ENCODE measurements at places on chromosomes 5 and 9.
A peak's percentile ranks its signal among the peaks of the same experiment; 100 is the strongest.

- peak; percentile 3 for DNase-seq
Observed at GRCh38 chr9:100720922-100721321, 143.0 kb downstream of the CAVIN4 start.

GRCh38 chr5:98721231-98721928 is 52.1 kb upstream of the RGMB start:
- peak; percentile 47 for DNase-seq

GRCh38 chr5:160919626-160920025 is 67.6 kb upstream of the ATP10B start:
- no peak for DNase-seq

DNA sequence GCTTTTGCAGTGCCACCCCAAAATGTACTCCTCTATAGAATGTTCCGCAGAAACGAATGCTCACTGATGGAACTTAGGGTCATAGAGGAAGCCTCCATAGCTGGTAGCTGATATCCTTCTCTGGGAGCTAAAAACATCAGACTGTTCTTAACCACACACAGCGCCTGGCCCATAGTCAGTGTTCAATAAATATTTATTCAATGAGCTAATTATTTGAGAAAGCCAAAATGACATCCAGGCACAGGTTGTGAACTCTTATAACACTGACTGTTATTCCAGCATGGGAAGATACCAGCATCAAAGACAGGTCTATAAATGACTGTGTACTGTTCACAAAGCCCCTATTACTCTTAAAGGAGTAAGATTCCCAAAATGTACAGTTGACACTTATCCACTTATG is 12.9 kb downstream of the GDF9 start:
- DNase-seq, result no peak

GRCh38 chr9:135506327-135507103 is 6.0 kb downstream of the MRPS2 start:
- no peak for DNase-seq

DNA sequence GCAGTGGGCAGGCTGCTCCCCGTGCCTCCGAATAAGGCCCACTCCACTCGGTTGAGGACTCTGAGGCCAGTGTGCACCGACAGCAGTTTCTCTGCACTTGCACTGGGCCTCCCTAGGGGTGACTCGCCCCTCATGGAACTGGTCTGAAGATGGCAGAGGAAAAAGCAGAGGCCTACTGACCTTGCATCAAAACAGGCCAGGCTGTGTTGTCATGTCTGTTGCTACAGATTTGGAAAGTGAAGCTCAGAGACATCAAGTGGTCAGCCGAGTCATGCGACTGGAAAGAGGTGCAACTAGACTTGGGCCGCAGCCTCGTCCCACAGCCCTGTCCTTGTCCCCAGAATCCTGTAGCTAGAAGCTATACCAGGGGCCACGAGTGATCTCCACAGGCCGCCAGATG is 78.3 kb downstream of the DCP2 start:
- DNase-seq, result no peak

GRCh38 chr5:88824892-88825583 is 57.9 kb downstream of the MEF2C start:
- DNase-seq, result peak; percentile 68

DNA sequence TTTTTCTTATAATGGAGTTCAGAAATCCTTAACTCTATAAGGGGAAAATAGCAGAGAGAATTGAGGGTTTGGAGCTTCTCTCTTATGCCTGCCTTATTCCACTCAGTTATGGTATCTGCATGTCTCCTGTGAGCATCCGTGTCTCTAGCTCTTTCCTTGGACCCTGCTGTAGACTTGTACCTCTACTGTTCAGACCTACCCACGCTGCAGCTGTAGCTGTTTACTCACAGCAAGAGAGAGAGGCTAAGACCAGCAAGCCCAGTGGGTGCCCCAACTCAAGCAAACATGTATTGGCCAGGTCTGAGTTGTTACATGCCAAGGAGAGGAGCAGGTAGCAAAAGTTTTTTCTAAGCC is 7.1 kb upstream of the PCSK1 start:
- no peak for DNase-seq

- DNase-seq, result peak; percentile 90
Observed at GRCh38 chr9:35116898-35117551, 1.4 kb upstream of the ATOSB start.

DNA sequence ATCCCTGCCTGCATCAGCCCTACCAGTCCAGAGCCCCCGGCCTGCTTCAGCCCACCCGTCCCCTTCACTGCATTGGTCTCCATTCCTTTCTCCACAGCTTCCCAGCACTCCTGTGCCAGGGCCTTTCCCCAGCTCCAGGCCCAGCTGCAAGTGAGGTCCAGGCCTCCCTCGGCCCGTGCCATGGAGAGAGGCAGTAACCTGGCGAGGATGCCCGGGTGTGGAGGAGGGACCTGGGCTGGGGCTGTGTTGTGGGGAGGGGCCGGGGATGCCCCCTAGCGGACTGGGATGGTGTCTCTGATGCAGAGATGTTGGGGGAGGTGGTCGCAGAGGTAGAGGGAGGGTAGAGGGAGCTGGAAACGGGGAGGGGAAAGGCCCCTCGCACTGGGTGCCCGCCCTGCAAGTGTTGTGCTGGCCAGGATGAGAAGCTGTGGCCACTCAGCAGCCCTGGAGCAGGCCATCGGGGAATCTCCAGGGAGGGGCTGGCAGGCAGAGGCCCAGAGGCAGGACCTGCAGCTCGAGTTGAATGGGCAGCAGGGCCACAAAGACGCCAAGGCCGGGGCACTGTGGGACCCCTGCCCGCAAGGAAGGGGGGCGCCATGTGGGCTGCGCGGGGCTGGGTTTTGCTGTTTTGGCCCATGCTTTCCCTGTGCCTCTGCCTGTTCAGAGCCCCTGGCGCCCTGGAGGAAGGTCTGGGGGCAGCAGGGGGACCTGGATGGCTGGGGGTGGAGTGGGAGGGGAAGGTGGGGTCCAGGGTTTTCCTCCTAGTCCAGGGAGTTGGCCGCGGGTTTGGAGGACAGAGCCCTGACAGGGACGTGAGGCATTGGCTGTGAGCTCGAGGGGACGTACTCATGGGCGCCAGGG is 26.0 kb upstream of the NKD2 start:
- no peak for DNase-seq

GRCh38 chr5:103582364-103582763 is 19.8 kb upstream of the NUDT12 start:
- peak; percentile 54 for DNase-seq

DNA sequence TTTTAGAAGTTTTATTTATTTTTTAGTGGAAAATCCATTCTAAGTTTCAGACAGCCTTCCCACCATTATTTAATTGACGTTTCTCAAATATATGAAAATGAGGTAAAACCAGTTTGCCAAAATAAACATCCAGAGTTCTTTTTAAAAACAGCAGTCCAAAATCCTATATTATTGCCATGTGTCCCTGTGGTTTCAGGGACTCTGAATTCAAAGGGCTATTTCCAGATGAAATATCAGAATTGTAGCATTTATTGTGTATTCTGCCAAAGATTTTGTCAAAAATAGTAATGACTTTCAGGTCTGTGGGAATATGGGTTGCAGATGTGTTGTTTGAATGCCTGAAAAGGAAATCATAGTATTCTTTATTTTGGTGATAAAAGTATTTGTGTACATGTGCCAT is 41.6 kb downstream of the XRCC4 start:
- DNase-seq, result no peak

DNA sequence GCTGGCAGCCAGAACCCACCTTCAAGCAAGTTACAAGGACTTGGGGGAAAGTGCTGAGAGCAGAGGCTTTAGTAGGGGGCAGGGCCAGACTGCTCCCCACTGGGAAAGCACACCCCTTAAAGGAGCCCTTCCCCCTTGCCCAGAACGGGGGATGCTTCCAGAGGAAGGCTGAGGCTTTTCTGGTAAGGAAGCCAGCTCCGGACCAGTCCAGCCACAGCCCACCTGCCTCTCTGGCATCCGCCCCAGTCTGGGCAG is 4.2 kb upstream of the DPM2 start:
- no peak for DNase-seq

DNA sequence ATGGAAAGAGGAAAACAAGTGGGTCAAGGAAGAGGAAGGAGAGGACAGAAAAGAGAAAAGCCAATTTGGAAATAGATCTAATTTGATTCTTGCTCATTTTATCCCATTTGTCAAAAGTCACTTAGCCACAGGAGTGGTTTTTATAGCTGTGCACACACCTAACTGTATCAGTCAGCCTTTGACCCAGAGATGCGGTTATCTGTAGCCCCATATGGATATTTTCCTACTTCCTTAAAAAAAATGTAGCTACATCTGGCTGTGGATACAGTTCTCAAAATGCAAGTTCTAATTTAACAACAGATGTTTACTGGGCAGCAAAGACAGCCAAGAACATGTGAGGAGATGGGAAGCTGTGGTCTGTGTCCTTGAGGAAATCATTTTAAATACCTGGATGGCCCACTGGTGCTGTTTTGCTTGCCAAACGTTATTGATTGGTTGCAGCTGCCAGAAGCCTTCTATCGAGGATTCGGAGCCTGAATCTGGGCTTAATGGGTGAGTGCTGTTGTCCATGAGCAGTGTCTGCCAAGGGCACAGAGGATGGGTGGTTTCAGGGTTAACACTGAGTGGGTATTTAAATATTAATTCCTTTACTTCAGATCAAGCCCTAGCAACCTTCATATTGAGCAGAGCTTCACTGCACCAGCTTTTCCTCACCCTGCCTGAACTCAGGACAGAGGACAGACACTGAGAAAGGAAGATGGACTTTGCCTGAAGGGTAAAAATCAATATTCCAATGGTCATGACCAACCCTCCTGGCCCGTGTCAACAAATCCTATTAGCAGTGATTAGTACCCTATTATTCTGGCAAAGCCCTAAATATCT is 92.2 kb downstream of the APBA1 start:
- DNase-seq, result no peak

DNA sequence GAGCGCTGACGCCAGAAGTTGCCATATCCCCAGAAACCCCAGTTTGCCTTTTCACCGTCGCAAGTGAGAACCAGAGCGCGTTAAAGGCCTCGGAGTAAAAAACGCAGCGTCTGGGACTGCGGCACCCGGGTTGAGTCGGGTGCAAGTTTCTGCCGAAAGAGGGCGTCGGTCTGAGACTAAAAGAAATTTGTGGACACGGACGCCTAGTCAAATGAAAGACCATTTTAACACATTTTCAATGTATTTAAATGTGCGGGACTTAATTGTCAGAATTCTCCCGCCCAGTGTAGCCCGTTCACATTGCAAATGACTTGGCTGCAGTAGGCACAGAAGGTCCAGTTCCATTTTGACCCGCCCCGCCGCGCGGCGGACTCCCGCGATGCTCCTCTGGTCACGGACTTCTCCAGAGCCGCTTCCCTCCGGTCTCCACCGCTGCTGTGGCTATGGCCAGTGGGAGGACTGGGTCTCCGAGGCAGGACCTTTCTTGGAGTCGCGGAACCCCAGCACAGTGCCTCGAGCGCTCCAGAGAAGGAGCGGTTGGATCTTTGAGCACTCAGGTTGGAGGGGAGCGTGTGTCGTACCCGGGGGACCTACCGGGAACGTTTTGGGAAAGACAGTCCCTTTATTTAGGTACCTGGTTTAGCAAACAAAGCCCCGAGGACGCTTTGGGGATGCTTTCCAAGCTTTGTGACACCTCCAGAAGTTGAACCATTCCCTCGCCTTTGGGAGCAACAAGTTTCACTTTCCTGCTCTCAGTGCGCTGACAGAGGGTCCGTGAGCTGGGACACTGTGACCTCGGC is 1.2 kb upstream of the NPR3 start:
- DNase-seq, result peak; percentile 81

DNA sequence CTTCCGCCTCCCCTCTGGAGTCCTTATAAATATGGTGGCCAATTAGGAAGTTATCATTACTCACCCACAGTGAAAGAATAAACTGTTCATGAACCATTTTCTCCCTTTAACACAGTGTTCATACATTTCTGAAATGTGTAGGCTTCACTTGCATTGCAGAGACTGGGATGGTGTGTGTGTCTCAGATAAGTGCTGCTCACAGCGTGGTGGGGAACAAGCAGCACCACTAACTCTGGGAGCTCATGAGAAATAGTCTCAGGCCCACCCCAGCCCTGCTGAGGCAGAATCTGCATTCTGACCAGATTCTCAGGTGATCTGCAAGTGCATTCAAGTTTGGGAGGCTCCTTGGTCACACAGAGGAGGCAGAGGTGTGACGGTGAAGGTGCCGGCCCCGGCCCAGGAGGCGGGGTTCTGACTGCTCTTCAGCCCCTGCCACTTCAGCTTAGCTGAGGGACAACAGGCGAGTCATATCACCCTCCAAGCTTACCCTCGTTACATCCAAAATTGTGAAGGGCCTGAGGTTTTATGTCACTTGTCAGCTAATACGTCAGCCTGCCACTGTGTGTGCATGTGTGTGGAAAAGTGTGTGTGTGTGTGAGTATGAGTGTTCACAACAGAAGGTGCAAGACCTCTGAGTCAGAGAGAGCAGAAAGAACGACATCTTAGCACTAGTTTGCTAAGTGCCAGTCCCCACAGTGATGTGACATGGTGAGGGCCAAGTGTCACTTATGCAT is 34.7 kb downstream of the DAP start:
- DNase-seq, result no peak

DNA sequence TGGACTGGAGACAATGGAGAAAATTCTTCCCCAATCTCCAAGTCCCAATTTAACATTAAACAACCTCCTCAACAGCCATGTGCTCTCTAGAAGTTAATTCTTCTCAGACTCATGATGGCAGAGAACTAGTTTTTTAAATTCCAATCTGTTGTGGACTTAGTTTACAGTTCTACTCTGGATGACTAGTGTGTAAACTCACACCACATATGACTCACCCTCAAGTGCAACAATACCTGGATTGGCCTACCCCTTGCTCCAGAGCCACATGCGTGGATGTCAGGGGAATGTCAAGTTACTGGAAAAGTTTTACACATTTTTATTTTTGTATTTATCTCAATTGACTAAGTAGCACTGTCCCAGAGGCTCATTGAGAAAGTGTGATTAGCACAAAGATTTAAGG is 136.0 kb upstream of the EFNA5 start:
- peak; percentile 32 for DNase-seq

GRCh38 chr9:87590996-87591395 is 93.3 kb downstream of the DAPK1 start:
- DNase-seq, result no peak

GRCh38 chr5:142716963-142717362 is 31.1 kb upstream of the FGF1 start:
- DNase-seq, result peak; percentile 68

GRCh38 chr9:121999556-121999955 is 93.6 kb downstream of the TTLL11 start:
- no peak for DNase-seq

- DNase-seq, result no peak
Observed at GRCh38 chr9:130246126-130246525, 19.4 kb upstream of the HMCN2 start.

- no peak for DNase-seq
Observed at GRCh38 chr9:125586172-125586511, 120.9 kb downstream of the MAPKAP1 start.

DNA sequence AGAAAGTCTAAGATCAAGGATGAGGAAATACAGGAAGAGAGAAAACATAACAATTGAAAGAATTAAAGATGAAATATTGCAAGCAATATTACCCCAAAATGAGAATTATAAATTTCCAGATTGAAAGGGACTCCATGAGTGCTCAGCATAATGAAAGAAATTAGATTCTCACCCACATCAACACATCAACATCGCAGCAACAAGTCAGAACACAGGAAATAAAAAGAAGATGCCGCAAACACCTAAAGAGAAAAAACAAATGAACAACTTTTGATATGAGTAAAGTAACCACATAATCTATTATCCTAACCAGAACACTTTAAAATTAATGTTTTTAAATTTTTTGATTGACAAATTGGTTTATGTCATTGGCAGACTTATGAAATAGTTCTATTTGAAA is 318.3 kb upstream of the PTGER4 start:
- no peak for DNase-seq

GRCh38 chr5:135271533-135272310 is 127.3 kb downstream of the MACROH2A1 start:
- no peak for DNase-seq

- DNase-seq, result no peak
Observed at GRCh38 chr9:16768816-16769215, 101.7 kb downstream of the BNC2 start.

- DNase-seq, result no peak
Observed at GRCh38 chr5:73419117-73419464, 29.5 kb downstream of the FOXD1 start.
